NCI-H1417 (cell line): ENCODE measurements at places on chromosomes 7 and 10.

DNA sequence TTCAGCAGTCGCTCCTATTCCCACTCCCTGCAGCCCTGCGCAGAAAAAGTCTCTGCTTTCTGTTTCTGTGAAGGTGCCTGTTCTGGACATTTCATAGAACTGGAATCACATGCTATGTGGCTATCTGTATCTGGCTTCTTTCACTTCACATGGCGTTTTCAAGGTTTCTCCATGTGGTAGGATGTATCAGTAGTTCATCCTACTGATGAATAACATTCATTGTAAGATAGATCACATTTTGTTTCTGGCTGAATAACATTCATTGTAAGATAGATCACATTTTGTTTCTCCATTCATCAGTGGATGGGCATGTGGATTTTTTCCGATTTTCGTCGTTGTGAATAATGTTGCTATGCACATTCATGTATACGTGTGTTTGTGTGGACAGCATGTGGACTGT lies 44.5 kb downstream of the HSPA12A start:
- DNase-seq: no peak

DNA sequence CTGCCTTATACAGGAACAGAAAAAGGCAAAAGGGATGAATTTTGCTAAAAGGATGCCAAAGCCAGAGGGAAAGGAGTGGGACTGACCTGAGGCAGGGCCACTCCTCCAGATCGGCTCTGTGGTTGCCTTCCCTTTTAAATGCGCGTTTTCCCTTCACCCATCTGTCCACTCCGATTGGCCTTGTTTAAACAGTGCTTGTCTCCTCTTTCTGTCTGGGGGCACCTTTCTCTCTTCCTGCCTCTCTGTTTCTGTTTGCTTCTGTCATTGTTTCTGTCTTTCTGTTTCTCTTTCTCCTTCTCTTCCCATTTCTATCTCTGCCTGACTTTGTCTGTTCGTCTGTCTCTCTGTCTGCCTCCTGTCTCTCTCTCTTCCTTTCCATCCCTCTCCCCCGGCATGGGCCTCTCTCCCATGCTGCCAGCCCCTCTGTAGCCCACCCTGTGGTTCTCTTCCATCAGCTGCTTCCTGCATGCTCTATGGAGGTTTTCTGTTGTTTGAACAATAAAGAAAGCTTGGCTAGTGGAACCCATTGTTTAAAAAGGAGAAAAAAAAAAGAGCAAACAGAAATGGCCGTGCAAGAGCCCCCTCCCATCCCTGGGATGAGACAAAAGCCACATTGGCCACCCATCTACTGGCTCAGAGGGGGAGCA lies 29.5 kb upstream of the HSPB1 start:
- DNase-seq: peak; percentile 67

DNA sequence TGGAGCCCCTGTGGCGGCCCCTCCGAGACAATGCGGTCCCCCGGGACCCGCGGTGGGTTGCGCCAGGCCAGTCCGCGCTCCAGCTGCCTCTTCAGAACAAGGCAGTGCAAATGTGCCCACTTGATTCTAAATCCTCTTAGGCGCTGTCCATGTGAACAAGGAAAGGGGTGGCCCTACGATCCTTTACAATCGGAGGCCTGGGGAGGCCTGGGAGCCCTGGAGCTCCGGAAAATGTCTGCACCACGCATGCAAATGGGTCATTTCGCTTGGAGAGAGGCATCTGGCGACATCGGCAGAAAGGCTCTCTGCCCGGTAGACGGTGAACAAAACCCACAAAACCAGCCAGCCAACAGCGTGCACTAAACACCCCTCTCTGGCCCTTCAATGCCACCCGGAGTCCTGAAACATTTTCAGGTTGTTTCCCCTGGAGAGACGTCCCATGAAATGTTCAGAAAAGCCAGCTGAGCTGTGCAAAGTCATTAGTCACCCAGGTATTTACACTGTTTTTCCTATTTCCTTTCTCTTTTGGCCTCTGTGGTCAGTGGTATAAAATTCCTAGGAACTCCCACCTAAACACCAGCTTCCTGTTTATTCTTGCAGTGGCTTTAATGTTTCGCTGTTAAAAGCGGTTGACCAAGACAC lies 102.8 kb upstream of the ZNF438 start:
- peak; percentile 92 for DNase-seq

GRCh38 chr7:2120841-2121830 lies 111.6 kb downstream of the MAD1L1 start:
- no peak for DNase-seq

DNA sequence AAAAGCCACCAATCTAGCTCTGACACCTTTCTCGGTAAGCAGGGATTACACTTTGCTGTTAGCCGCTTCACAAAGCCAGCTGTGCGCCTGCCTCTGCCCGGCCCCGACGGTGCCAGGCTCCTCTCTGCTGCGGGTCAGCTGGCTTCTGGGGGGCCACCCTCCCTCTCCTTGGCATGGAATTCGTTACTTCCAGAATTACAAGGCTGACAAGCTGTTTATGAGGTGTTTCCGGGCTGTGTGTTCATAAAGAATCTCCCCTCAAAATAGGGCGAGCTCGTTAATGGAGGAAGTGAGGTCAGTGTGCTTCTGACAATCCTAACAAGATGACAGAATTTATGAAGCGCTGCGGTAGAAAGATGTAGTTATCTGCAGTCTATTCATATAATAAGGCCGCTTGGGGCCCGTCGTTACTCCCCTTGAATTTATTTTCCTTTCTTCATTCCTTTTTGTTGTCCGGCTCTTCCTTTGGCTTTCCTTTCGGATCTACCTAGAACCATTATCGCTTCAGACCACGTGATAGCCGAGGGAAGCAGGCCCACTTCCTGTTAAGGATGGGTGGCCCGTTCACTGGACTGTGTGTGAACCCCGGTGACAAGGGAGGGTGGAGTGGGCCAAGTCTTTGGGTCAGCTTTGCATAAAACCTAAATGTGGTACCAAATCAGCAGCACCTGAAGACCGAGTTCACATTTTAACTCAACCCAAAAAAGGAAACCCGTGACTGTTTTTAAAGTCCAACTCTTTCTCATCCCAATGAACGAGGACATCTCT lies 273.0 kb upstream of the YAE1 start:
- DNase-seq: no peak

DNA sequence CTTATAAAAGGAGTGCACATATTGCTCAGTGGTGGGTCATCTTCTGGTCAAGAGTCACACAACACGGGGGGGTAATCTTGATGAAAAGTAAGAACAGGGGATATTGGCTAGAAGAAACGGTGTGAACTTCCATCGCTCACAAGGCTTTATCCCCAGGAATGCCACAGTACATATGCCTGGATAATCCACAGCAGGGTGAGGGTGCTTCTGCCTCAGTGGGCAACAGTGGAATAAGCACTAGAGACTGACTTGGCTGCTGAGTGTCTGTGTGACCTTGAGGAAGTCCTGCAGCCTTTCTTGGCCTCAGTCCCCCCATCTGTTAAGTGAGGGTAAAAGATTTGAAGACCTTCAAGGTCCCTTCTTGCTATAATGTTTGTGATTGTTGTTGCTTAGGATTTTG lies 44.9 kb upstream of the SHH start:
- DNase-seq: no peak

DNA sequence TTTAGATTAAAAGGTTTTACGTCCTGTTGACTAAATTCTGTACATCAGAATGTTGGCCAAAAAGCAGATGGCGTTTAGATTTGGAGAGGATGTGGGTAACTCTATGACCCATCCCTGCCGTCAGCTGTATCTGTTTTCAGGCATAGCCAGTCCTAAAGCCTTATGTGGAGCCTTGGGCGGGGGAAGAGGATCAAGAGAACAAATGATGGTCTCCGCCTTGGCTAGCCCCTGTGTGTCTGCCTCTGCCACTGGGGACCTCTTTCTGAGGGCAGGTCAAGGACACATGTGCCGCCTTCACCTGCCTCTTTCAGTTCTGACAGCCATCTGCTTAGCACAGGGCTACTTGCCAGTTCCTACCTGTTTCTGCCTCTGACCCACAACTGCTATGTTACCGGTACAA lies 24.1 kb downstream of the PDSS1 start:
- DNase-seq: no peak

DNA sequence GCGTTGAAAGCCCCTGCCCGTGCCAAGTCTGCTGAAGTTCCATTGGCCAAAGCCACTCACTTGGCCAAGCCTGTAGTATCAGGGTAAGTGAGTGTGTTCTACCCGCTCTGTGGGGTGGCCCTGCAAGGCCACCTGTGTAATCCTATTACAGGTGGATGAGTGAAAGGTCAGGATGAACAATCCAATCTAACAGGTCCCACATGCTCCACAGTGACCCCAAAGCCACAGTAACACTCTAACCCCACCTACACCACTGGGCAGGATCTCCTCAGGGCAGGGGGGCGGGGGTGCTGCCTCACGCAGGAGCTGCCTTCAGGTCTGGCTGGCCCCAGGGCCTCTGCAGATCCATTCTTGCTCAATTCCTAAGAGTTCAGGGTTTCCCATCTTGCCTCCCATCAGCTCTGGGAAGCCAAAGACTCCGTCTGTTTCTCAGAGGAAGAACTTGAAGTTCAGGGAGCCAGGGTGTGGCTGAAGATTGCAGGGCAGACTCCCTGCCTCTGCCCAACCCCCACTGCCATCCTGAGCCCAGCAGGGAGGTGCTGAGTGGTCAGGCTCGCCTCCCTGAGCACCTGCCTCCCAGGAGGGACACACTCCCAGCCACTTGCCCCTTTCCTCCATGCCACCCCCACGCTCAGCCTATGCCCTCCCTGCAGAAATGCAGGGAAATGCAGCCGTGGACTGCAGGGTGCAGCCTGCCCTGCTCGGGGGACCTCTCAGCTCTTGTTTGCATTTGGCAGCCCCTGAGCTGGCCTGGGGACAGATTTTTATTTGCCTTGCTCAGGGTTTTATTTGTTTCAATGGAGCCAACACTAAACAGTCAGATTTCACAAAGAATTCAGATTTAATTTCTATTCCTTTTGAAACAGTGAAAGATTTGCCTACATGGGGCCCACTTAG lies 9.8 kb upstream of the COMTD1 start:
- DNase-seq: no peak

DNA sequence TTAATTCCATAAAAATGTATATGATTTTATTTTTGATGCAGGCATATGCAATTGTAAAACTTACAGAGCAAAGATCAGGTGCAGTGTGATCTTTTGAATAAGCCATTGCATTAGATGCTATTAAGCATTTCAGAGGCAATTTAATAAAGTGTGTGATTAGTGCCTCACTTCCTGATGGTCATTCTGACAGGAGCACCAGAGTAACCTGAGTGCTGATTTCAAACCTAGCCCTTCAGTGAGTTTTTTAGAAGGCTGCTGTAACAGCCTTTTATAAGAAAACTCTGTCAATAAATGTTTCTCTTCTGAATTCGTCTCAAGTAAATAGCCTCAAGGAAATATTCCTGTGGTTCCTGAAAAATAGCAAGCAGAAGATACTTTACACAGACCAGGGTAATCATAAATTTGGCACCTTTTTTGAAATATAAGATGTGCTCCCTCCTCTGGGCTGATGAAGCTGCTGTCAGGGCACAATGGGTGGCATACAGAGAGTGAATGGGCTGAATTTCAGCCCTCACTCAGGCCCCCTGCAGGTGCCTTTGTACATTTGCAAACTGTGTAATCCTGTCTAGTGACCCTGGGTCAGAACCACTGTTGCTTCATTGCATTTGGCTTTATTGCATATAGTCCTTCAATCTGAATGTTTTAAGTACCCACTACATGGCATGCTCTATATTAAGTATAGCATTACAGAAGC lies 193.7 kb upstream of the CSTF2T start:
- DNase-seq: peak; percentile 69

GRCh38 chr7:38169847-38170246 lies 8.2 kb upstream of the STARD3NL start:
- DNase-seq: no peak

- DNase-seq: peak; percentile 36
These were observed 85.8 kb downstream of the PAXIP1 start for GRCh38 chr7:154916856-154917807.

DNA sequence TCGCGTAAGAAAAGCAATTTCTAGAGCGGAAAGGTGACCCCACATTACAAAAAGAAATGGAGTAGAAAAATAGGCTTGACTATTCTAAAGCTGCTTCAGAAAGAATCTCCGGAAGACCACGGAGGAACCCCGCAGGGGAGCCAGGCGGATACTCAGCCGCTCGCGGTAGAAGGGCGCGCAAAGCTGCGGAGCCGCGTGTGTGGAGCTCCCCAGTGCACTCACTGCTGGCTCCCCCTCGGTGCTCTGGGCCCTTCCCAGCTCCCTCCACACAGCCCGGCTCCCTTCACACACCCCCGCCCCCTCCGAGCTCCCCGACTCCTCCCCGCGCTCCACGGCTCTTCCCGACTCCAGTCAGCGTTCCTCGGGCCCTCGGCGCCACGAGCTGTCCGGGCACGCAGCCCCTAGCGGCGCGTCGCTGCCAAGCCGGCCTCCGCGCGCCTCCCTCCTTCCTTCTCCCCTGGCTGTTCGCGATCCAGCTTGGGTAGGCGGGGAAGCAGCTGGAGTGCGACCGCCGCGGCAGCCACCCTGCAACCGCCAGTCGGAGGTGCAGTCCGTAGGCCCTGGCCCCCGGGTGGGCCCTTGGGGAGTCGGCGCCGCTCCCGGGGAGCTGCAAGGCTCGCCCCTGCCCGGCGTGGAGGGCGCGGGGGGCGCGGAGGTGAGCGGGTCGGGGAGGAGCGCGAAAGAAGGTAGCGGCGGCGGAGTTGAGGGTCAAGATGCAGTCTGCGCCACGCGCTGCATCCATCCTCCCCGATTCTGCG lies at the start of gene STEAP2:
STEAP2 (plus strand) TSS at position 350 of the 758 bp plus-strand sequence. CDS start 13,343 bp downstream, outside the sequence.
- DNase-seq: peak; percentile 97

DNA sequence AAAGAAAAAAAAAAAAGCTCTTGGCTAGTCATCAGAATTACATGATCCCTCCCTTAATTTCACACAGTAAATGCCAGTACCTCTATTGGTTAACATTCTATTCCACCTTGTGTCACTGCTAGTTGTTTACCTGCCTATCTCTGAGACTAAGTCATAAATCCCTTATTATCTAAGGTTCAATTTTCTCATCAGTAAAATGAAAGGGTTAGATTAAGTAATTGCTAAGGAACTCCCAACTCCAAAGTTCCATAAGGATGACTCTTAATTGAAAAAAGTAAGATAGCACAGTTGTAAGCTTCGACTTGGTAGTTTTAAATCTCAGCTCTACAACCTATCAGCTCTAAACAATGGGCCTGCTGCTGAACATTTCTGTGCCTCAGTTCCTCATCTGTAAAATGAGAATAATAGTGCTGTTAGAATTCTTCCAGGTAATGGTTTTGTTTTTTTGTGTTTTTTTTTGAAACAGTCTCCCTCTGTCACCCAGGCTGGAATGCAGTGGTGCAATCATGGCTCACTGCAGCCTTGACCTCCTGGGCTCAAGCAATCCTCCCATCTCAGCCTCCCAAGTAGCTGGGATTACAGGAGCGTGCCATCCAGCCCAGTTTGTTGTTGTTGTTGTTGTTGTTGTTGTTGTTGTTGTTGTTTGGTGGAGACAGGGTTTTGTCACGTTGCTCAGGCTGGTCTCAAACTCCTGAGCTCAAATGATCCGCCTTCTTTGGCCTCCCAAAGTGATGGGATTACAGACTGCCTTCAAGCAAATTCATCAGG lies 35.6 kb downstream of the SRPK2 start:
- DNase-seq: no peak

GRCh38 chr7:28166982-28167715 lies 13.4 kb downstream of the JAZF1 start:
- DNase-seq: no peak

DNA sequence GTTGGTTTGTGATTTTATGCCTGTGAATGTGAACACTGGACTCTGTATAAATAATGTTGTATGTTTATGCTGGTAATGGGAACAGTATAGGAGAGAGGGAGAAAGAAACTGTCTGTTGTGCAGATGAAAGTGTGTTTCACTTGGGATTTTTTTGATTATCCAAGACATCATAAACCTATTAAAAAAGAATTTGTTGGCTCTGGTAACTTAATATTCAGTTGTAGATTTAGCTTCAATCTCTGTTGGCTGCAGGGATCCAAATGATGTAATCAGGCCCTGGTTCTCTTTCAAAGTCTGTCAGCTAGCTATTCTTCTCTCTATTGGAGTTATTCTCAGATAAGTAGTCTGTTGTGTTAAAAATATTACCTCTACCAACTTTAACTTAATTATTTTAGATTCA lies 168.8 kb upstream of the RHOBTB1 start:
- DNase-seq: no peak
